HTR-8/SVneo (cell line): ENCODE measurements at places on chromosomes 7 and 10.

GRCh38 chr10:34213193-34213804 is 601.8 kb downstream of the PARD3 start:
- DNase-seq = no peak

- no peak for DNase-seq
These were observed 79.2 kb downstream of the CAMK1D start for GRCh38 chr10:12428447-12429135.

- no peak for DNase-seq
These were observed 416.4 kb downstream of the GFRA1 start for GRCh38 chr10:115856580-115856979.

GRCh38 chr7:38801786-38802185 is 107.2 kb downstream of the VPS41 start:
- no peak for DNase-seq

GRCh38 chr7:95261895-95262415 is 62.4 kb downstream of the PON1 start:
- no peak for DNase-seq

GRCh38 chr10:128527711-128528110 is 401.5 kb upstream of the MKI67 start:
- no peak for DNase-seq

- no peak for DNase-seq
These were observed 181.3 kb upstream of the PRPS1L1 start for GRCh38 chr7:18208921-18209320.

DNA sequence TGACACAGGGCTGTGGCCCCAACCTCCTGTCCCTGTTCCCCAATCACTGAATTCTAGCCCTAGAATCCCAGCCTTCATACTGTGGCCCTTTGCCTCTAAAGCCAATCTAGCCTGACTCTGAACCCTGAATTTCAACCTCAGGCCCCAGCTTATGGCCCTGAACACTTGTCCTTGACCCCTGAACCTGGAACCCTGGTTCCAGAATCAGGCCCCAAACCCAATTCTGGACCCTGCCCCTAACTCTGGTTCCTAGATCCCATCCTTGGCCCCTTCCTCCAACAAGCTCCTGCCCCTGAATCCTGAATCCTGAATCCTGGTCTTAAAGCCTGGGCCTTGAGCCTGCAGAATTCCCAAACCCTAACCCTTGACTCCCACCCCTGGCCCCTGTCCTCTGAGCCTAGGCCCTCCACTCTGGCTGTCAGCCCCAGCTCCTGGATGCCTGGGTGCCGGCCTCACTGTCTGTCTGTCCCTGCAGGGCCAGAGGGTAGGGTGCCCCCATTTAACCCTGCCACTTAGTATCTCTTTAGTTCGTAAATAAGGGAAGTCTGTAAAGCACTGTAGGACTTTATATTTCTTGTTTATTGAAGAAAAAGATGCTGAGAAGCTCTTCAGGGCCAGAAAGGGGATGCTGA is 1.3 kb downstream of the INPP5A start:
- no peak for DNase-seq
